AG20443 (cell line): ENCODE measurements at places on chromosomes 2 and 18.
A peak's percentile ranks its signal among the peaks of the same experiment; 100 is the strongest.

- no peak for DNase-seq
These were observed 81.9 kb downstream of the MOGAT1 start for GRCh38 chr2:222753251-222753824.

DNA sequence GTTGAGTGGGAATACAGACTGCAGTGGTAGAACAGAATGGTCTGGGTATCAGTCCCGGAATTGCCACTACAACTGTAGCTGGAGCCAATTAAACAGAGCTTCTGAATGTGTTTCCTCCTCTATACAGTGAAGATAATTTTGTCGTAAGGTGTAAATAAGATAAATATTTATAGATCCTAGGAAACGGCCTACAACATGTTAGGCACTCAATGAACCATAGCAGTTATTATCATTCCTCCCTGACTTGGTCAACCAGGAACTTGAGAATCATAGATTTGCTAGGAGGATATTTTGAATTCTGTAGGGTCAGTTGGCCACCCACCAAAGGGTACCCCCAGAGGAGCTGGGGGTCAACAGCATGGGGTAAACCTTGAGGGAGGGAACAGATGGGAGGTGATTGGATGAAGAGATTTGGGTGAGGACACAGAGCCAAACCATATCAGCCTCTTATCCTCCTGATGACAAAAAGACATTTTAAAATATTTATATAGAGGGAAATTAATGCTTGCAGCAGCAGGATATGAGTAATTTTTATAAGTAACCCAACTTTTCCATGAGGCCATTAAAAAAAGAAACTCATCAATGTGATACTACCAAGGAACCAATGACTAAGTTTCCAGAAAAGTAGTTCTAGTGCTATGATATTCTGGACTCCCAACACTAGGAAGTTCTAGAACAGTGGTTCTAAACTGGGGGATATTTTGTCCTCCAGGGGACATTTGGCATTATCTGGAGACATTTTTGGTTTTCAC, 4.0 kb downstream of the DHRS9 start:
- DNase-seq = no peak

DNA sequence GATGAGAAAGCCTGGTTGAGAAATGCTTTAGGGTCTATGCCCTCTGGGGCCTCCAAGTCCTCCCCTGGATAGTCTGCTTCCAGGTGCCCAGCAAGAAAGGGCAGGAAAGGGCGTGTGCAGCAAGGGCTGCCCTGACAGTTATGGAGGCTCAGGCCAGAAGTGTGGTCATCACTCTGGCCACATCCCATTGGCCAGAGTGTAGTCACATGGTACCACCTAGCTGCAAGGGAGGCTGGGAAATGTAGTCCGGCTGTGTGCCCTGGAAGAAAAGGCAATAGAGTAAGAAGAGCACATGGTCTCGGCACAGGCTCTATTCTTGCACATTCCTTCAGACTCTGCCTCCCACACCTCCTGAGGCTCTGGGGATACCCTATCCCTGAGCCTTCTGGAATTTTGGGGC, 35.7 kb downstream of the ODC1 start:
- DNase-seq = peak; percentile 41

DNA sequence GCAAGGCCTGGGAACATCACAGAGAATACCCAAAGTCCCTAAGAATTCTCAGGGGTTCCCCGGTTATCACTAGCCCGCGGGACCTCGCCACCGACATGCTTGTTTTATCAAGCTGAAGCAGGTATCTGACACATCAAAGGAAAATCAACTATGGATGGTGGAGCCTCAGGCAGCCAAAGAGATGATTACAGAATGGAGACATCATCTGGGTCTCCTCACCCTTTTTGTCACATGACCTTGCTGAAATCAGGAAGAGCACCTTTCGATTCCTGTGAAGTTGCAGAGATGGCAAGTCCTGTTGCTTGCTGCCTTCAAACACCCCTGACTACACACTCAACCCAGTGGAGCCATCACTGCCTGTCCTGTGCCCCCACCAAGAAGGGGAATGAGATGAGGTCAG, 19.2 kb upstream of the CAB39 start:
- DNase-seq = no peak
